ENCODE measurements at places on chromosomes 3 and 15.

- DNase-seq = no peak
Measured at GRCh38 chr15:31557899-31558298, 231.3 kb downstream of the KLF13 start.

DNA sequence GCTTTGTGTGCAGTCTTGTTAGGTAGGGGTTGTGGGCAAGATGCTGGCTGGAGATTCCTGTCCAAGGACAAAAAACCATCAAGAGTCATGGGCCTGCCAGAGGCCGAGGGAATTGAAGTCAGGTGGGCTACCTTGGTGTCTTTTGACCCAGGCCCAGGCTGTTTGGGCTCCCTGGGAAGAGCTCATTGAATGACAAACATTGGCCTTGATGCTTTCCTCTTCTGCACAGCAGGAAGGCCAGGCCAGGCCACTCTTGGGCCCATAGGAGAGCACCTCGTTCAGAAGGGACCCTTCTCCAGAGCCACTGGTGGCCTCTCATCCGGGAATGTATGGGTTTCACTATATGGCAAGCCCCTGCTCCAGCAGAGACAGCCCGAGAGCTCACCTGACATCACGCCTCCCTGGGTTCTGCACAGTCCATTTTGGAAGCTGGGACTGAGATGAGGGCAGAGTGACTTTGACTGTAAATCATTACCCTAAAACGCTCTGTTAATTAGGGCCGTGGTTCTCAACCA, 169.1 kb downstream of the NSMCE3 start:
- DNase-seq = no peak

GRCh38 chr3:42702982-42703694, 540 bp upstream of the HHATL start:
- no peak for DNase-seq

DNA sequence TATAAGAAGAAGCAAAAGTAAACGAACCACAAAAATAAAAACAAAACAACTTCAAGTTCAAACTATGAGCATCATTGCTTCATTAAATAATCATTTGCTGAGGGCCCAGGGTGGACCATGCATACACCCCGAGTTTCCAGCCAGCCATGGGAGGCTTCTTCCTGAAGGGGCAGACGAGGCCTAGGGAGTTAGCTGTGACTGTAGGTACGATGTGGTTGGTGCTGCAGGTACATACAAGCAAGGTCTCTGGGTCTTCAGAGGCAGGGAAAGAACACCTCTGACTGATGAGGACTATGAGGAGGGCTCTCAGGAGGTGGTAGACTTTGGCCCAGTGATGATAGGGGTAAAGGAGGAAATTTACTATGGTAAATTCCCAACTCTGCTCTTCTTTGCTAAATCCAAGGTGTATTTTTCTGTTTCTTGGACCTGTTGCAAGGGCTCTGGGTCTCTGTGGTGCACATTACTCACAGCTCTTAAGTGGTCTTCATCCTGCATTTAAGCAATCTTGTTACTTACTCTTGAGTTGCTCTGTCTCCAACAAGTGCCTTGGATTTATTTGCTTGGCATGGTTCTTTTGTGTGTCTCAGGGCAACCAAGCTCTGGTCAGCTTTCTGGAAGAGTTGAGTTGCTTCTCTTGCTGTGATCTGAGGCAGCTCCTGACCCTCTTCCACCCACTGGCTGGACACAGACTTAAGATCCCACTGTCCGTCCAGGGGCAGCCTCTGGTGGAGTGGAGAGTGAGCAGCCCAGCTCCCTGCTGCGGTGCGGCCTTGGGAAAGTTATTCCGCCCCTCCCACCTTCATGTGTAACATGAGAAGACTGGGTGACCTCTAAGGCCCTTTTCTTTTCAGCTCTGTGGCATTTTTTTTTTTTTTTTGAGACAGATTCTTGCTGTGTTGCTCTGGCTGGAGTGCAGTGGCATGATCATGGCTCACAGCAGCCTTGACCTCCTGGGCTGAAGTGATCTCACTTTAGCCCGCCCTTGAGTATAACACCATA, 56.1 kb upstream of the KIF23 start:
- DNase-seq = no peak

DNA sequence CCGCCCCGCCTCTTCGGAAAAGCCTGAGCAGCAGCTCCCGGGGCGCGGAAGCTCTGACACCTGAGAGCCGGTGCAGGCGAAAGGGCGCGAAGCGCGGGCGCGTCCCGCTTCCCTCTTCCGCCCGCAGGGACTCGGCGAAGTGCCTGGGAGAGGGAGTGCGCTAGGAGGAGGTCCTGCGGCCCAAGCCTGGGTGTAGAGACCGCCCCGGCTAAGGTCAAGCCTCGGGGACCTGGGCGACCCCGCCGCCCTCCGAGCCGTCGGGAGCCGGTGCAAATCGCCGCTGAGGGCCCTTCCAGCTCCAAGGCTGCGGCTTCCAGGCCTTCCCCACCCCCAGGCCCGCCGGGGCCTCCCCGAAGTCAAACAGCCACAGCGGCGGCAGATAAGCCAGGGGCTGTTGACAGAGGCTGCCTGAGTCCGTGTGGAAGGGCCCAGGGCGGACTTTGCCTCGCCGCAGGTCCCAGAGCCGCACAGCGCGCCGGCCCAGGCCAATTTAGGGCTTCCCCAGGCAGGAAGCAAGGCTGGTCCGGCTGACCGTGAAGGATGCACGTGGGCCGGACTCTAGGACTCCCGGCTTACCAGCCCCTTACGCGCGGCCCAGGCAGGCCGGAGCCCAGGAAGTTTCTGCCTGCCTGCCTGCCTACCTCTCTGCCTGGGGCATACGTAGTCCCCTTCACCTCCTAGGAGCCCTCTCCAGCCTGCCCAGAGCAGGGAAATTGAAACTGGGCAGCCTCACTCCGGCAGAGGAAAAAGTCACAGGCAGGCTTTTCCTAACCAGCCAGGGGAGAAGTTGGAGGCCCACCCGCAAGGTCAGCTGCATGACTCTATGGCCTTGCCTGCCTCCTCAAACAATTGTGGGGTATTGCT, 2.3 kb downstream of the ITPKA start:
- DNase-seq = no peak

- no peak for DNase-seq
Measured at GRCh38 chr3:16480861-16481545, 32.5 kb downstream of the RFTN1 start.

DNA sequence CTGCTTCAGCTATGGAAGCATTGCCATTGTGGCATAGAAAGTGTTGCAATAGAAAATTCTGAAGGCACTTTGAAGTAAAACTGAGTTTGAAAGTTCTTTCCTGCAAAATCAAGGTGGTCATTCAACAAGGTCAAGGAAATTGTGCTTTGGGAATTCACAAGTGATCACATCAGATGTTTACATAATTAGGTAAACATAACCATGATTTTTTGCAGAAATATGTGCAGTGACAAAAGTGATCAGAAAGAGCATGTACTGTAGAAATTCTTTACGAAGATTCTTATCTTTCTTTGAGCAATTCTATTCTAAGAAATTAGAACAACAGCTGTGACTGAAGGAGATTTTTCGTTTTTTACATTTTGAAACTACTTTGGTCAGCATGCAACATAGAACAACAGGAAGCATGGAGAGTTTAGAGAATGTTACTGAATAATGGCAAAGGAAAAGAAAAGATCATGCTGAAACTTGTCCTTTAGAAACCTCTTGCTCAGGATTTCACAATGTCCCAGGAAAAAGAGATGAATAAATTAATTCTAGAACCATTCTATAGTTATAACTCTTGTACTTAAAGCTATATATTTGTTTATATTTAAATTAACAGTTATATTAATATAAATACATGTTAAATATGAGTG, 643.4 kb upstream of the ARPP21 start:
- no peak for DNase-seq

GRCh38 chr3:11145888-11146287, 8.4 kb upstream of the HRH1 start:
- no peak for DNase-seq

- no peak for DNase-seq
Measured at GRCh38 chr3:170418422-170419398, at the start of gene CLDN11. TSS of gene CLDN11 (plus strand) at chr3:170418868. CDS start at chr3:170419067, 199 bp downstream.

DNA sequence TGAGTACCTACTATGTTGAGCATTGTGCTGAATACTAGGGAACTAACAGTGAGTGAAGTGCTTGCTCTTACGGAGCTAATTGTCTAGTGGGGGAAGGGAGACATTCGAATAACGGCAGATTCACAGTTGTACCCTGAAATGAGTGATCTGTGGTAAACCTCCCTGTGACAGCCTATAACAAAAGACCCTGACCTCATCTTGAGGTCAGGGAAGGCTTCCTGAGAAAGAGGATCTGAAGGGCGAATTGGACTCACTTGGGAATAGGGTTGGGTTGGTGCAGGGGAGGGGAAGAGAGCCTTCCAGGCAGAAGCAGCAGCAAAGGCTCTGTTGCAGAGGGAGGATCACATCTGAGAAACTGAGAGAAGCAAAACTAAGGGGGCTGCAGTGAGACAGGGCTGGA, 13.2 kb downstream of the HPS3 start:
- no peak for DNase-seq

DNA sequence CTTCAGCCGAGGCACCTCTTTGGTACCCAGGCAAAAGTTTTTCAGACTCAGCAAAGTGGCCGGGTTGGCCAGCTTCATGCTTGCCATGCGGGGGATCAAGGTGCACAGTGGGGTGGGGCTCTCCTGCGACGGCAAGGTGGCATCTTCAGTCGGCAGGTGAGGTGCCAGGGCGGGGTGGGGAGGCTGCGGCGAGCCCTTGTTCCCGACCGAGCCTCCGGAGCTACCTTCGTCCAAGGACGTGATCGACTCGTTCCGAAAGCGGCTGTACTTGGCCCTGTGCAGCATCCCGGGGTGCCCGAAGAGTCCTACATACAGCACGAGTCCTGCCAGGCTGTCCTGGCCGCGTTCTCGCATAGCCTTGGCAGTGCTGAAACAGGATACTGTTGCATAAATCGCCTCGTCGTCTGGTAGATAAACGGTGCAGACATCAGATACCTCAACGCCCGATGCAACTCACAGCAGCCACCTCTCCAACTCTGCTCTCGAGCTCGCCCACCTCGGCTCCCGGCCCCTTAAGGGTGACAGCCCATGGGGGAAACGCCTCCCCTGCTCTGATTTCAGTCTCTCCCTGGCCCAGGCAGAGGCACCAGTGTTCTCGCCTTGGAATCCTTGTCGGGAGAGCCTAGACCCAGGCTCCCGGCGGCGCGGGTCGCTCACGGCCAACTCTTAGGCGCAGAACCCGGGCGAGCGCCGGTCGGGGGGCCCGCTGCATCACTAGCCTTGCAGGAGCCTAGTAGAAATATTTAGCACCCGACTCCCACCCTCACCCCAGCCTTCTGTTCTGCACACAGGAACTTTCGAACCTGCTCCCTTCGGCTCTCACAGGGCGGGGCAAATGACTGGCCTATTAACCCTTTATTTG, 826 bp downstream of the SHC4 start:
- peak; percentile 10 for DNase-seq

DNA sequence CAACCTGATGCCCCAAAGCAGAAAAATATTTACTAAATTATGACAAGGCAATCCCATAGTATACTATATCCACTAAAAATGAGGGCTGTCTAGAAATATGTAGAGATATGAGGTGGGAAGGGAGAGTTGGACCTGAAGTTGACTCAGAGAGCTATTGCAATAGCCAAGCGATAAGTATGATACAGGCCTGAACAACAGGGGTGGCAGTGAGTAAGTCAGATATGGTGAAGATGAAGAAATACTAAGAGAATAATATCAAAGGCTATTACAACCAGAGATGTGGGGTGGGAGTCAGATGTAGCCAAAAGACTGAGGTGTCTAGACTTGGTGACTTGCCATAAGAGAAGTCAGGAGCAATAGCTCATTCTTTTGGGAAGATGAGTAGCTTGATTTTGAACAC, 9.2 kb downstream of the HSPBAP1 start:
- DNase-seq = no peak

GRCh38 chr3:5796541-5796940, 609.0 kb downstream of the EDEM1 start:
- DNase-seq = no peak

DNA sequence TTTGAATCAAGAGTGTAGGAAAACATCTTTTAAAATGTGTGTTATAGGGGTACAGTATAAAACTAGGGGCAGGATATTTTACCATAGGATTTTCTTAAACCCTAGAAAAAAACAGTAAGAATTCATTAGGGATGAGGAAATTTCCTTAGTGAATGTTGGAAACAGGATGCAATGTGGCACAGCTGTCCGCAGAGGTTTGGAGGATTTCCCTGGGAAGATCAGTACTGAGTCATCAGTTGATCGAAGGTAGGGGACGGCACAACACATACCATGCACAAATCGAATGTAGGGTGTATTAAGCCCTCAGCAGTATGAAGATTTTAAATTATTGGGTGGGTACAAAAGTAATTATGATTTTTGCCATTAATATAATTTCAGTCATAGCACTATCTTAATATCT, 49.9 kb downstream of the FNDC3B start:
- no peak for DNase-seq

- DNase-seq = no peak
Measured at GRCh38 chr3:189635339-189635738, 4.2 kb downstream of the TP63 start.

DNA sequence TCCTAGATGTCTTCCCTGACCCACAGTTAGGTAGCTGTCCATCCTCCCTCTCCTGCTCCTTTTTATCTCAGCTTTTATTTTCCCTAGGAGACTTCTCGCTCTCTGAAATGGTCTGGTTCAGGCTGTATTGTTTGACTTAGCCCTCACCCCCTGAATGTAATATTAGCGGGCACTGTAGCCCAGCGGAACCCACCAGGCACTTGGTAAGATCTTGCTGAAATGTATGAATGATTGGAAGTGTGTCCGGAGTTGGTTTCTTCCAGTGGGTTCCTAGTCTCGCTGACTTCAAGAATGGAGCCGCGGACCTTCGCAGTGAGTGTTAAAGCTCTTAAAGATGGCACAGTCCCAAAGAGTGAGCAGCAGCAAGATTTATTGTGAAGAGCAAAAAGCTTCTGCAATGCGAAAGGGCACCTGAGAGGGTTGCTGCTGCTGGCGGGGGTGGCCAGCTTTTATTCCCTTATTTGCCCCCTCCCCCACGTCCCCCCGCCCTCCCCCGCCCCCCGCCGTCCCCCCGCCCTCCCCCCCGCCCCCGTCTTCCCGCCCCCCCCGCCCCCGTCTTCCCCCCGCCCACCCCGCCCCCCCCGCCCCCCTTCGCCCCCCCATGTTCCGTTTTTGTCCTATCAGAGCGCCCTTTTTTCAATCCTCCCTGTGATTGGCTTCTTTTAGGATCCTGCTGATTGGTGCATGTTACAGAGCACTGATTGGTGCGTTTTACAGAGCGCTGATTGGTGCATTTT, 694 bp upstream of the EEFSEC start:
- no peak for DNase-seq

DNA sequence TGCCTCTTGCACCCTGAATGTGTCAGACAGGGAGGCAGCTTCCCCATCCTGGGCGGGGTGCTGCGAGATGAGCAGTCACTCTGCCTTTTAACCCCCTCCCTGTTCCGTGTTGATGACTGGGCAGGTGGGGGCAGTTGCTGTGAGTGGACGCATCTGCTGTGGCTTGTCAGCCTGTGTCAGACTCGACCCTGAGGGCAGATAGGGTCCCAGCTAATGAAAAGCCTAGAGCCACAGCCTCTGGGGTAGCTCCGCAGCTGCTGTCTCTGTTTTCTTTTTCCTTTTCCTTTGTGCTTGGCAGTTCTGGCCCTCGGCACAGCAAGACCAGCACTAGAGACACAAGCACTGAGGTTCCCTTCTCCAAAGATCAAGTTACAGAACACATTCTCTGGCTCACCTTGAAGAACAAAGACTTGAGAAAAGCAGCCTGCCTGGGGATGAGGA, 43.0 kb upstream of the GLCE start:
- no peak for DNase-seq

Data from activated gamma-delta T cell (primary cell).